Muscle of arm (tissue), 14 donors: ENCODE measurements at places on chromosomes 16 and 17.
A peak's percentile ranks its signal among the peaks of the same experiment; 100 is the strongest.

DNA sequence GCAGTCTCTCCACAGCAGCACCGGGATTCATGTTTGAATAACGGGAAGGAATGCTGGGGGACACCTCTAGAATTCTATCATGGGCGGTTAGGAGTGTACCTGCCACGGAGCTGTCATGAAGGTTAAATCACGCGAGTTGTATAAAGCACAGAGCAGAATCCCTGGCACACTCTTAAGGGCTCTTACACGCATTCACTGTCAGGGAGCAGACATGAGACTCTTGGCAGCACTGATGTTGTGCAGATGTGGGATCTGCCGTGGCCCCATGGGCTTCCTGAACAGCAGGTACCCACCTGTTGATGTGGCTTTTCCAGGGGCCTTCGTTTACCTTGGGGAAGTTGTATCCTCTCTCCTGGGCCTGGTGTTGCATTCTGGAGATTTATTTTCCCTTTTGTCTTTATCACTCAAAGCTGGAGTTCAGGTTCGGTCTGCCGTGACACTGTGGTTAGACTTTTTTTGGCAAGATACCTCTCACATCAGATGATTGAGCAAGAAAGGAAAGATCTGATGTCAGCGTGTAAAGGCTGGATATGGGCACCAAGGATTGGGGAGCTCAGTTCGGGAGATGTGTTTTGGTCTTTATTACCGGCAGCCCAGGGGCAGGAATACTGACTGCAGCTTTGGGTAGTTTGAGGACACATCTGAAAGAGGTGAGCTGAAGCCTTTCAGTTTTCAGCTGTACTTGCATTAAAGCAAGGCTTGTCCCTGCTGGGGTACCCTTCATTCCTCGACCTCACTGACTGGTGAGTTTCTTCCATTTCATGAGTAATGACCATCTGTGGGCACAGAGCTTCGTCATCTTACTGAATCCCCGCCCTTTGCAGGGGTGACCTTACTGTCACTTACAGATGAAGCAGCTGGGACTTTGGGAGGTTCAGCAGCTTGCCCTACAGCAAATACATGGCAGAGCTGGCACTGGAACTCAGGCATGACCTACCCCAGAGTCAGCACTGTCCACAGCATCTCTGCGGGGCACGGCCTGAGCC lies 19.3 kb downstream of the KNOP1 start:
- no peak for DNase-seq

GRCh38 chr16:49857423-49858181 lies 1.7 kb upstream of the ZNF423 start:
- peak; percentile 49 for DNase-seq

DNA sequence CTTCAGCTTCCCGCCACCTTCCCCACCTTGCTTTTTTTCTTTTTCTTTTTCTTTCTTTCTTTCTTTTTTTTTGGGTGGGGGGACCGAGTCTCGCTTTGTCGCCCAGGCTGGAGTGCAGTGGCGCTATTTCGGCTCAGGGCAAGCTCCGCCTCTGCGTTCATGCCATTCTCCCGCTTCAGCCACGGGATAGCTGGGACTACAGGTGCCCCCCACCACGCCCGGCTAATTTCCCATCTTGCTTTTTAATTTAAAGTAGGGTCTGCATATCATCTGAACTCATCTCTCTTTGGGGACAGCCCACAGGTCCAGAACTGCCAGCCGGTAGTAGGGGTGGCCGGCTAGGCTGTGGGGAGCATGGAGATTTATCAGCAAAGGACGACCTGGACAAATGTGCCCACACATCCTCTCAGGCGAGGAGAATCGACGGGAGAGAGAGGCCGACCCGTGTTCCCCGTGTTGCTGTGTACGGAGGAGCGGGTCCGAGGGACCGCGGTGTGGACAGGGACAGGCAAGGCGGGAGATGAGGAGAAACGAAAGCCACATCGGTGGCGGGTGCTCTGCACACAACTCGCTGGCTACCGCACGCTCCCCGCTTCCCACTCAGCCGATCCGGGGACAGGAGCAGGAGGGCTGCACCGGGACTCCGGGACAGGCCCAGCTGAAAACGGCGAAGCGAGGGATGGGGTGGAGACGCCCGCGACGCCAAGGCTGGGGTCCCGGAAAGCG lies 2.4 kb downstream of the MT1M start:
- no peak for DNase-seq

DNA sequence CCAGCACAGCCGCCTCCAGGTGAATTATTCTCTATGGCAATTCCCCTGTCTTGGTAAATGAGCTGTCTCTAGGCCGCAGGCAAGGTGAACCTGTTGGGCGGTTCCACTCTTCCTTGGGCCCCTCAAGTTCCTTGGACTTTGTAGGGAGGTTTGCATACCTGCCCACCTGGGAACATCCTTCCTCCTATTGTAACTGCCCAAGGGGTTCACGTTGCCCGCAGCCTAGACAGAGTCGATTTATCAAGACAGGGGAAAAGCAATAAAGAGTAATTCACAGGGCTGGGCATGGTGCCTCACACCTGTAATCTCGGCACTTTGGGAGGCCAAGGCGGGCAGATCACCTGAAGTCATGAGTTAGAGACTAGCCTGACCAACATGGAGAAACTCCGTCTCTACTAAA lies 122.5 kb downstream of the KCNJ18 start:
- no peak for DNase-seq

GRCh38 chr16:49014277-49015224 lies 267.1 kb downstream of the CBLN1 start:
- no peak for DNase-seq

DNA sequence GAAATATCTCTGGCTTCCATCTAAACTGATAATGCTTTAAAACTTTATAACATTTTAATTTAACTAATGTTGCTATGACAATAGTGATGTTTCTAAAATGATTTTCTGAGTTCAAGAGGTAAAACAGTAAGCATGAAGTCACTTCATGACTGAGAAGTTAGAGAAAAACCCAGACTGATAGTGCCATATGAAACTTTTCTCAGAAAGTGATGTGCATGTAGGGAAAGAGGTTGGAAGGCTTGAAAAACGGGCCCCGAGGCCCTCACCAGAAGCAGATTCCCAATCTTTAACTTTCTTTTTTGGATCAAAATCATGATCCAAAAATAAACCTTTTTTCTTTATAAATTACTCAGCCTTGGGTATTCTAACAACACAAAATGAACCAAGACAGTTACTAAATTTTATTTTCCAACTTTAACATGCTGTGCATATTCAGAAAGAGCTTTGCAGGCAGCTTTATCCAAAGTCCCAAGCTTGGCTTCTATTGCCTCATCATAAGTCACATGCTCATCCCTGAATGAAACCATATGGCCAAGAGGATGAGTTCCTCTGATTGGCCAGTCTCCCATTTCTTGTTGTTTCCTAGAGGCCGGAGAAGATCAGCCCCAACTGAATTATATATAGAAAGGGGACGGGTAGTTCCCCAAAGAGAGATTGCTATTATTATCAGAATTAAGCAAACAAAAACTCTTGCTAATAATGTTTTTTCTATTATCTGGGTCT lies 357.6 kb upstream of the SALL1 start:
- peak; percentile 78 for DNase-seq

GRCh38 chr17:43983515-43984411 lies 20.7 kb upstream of the NAGS start:
- DNase-seq, result no peak

DNA sequence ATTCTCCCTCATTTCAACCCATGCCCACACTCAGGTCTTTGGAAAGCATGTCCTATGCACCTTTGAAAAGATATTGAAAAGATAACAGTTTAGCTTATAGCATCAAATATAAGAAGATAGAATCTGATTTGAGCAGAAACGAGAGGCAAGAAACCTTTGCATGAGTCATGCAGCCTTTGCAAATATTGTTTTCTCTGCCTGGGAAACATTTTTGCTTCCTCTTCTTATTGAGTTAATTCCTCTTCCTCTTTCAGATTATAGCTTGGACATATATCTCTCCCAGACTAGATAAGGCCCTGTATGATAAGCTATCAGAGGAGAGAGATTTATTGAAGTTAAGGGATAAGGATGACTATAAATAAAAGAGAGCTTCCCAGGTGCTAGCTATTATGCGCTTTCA lies 46.1 kb upstream of the KCNJ2 start:
- DNase-seq, result no peak

GRCh38 chr17:82849076-82849945 lies 9.5 kb upstream of the ZNF750 start:
- no peak for DNase-seq

DNA sequence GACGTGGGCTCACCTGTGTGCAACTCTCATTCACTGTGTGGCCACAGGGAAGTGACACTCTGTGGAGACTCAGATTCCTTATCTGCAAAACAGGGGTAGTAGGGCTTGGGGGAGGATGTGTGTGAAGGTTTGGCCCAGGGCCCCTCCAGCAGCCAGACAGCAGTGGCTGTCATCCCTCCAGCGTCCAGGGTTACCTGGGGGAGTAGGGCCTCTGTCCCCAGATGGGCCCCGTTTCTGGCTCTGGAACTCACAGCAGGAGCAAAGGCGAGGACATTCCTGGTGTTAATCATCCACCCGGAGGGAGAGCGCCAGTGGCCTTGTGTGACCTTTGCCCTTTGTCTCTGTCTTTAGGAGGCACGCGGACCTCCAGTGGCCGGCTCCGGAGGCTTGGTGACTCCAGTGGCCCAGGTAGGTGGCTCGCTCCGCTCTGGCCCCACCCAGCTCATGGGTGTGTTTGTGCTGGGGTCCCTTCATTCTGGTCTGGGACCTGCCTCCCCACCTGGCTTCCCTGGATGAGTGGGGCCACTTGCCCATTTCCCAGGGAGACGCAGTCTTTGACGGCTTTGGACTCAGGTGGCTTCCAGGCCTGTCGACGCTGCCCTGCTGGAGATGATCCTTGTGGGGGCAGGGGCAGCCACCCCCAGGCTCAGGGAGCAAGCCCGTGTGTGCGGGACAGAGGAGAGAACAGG lies 166.2 kb downstream of the SEC14L1 start:
- DNase-seq, result no peak

- DNase-seq, result no peak
Observed at GRCh38 chr16:70635336-70636016, 10.9 kb upstream of the IL34 start.

DNA sequence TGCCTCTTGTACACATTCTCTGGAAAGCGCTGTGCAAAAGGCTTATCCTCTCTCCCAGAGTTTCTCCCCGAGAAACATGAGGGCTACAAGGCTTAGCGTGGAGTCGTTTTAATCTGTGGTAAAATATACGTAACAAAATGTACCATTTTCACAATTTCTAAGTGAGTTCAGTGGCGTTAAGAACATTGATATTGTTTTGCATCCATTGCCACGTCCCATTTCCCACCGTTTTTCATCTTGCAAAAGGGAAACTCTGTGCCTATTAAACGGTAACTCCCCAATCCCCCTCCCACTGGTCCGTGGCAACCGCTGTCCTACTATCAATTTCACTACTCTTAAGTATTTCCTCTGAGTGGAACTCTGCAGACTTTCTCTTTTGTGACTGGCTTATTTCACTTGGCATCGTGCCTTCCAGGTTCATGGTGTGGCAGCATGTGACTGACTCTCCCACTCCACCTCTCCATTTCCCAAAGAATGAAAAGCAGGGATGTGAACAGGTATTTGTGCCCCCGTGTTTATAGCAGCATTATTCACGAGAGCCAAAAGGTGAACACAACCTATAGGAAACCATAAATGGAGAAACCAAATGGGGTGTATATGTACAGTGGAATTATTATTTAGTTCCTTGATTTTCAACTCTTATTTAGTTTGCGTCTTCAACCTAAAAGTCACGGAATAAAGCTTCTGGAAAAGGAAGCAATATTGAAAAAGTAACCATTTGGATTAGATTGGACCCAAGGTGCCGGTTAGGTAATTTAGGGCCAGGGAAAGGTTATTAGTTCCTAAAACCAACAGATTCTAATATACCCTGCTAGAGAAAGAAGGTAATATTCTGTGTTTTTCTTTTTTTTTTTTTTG lies 1.1 kb upstream of the USP32 start:
- DNase-seq, result peak; percentile 50

GRCh38 chr17:17500999-17501605 lies 4.9 kb upstream of the RASD1 start:
- no peak for DNase-seq

- DNase-seq, result no peak
Observed at GRCh38 chr17:21400816-21401593, 24.8 kb downstream of the KCNJ12 start.

DNA sequence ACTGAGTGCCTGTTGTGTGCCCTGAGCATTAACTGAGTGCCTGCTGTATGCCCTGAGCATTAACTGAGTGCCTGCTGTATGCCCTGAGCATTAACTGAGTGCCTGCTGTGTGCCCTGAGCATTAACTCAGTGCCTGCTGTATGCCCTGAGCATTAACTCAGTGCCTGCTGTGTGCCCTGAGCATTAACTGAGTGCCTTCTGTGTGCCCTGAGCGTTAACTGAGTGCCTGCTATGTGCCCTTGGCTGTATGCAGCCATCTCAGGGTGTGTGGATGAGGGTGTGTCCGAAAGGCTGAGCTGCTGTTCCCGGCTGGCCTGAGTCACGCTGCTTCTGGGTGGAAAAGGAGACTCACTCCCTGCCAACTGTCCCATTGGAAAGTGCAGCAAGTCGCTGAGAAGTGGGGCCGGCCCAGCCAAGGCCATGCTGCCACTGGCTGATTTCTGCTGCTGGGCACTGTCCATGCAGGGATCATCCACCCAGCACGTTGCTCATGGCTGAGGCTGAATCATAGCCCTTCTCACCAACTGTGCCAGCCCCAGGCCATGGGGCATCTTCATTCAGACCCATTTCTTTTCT lies 113.8 kb downstream of the OR1D5 start:
- DNase-seq, result no peak

- no peak for DNase-seq
Observed at GRCh38 chr17:66632731-66633130, 202.2 kb upstream of the CACNG5 start.

GRCh38 chr16:11546608-11547061 lies 40.1 kb downstream of the LITAF start:
- no peak for DNase-seq

GRCh38 chr17:62713086-62713881 lies 85.8 kb downstream of the MRC2 start:
- peak; percentile 57 for DNase-seq

DNA sequence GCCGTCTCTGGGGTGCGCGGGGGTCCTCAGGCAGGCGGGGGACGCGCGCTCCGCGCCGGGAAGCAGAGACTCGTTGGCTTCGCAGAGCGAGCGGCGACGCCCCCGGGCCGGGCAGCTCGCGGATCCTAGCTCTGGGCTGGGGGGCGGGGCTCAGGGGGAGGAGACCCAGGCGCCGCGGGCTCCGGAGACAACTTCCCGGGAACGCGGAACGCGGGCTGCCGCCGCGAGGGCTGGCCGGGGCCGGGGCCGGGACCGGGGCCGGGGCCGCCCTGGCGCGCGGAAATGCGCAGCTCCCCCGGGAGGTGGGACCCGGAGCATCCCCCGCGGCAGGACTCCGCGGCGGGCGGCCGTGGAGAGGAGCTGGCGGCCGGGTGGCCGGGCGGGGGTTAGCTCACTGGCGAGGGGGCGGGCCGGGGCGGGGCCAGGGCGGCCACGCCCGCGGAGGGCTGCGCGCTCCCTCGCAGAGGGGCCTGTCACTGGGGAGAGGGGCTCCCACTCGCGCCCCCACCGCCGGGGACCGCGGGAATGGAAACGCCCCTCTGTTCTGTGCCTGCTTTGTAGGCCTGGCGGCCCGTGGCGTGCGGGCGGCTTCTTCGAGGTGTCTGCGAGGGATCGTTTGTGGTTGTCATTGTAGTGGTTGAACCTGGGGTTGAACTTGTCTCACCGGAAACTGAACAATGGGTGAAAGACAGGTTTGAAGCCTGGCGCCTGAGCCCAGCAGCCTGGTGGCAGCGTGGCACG lies at the start of gene GAS7:
Gene GAS7 (minus strand): TSS at position 98 of the 741 bp plus-strand sequence.
- peak; percentile 73 for DNase-seq
